Pancreas (tissue), 10 donors: ENCODE measurements at places on chromosomes 16 and 17.

- no peak for DNase-seq
Measured at GRCh38 chr17:42049834-42050392, 488 bp downstream of the C17orf113 start.

DNA sequence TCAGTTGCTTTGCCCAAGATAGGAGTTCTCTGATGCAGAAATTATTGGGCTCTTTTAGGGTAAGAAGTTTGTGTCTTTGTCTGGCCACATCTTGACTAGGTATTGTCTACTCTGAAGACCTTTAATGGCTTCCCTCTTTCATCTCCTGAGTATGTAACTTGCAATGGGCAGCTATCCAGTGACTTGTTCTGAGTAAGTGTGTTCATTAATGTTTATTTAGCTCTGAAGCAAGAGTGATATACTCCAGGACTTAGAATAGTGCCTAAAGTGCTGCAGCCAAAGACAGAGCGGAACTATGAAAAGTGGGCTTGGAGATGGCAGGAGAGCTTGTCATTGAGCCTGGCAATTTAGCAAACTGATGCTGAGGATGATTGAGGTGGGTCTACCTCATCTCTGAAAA, 8.8 kb upstream of the TANGO6 start:
- DNase-seq: no peak

GRCh38 chr16:52114379-52114778, 432.6 kb downstream of the TOX3 start:
- no peak for DNase-seq

DNA sequence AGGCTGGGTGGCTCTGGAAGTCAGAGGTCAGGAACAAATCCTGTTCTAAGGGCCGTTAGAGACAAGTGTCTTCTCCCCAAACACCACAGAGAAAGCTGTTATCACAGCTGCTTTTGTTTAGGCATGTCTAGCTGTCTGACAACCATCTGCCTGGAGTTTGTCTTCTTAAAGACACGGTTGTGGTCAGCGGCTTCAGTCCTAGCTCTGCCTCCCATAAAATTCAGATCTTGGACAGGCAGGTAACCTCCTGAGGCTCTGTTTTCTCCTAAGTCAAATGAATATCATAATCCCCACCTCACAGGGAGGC, 2.3 kb upstream of the ITGA3 start:
- no peak for DNase-seq

GRCh38 chr17:31660684-31661083, 198.4 kb downstream of the COPRS start:
- DNase-seq: no peak

GRCh38 chr17:2140683-2141082, 85.8 kb downstream of the HIC1 start:
- no peak for DNase-seq

GRCh38 chr17:28468781-28469180, 4.7 kb upstream of the SLC13A2 start:
- DNase-seq: no peak

DNA sequence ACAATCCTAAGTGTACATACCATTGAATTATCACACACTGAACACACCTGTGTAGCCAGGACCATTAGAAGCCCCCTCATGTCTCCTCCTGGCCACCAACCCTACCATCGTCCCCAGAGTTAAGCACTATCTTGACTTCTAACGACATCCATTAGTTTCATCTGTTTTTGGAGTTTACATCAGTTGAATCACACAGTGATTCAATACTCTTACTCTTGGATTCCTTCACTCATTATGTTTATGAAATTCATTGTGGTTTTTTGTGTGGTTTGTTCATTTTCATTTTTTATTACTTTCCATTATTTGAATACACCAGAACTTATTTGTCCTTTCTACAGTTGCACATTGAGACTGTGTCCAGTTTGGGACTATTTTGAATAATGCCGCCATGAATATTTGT, 13.6 kb downstream of the DRC7 start:
- DNase-seq: no peak

DNA sequence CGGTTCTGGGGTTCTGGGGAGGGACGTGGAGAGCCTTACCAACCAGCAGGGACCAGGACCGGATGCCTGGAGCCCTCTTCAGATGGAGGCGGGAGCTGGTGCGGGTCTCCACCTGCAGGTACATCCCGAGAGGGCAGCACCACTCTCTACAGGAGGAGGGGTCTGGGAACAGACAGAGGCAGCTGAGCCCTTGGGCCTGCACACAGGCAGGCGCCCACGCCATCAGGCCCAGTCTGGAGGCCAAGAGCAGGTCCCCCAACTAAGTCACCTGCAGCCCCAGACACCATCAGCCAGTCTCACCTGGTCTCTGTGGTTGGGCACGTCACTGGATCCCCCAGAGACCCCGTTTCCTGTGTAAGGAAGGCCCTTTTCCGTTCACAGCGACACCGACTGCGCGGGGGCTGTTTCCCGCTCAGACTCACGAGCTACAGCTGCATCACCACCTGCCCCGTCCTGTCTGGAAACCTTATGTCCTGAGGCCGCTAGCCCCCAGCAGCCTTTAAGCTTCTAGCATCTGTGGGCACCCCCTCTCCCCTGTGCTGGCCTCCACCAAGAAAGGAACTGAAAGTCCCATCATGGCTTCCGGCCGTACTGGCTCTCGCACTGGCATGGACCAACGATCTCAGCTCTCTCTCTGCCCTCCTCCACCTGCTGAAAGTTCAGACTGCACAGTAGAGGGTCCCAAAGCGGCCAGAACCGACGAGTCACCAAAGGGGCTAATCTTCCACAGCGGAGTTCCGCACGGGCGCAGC, 1.2 kb downstream of the CYBC1 start:
- DNase-seq: no peak

DNA sequence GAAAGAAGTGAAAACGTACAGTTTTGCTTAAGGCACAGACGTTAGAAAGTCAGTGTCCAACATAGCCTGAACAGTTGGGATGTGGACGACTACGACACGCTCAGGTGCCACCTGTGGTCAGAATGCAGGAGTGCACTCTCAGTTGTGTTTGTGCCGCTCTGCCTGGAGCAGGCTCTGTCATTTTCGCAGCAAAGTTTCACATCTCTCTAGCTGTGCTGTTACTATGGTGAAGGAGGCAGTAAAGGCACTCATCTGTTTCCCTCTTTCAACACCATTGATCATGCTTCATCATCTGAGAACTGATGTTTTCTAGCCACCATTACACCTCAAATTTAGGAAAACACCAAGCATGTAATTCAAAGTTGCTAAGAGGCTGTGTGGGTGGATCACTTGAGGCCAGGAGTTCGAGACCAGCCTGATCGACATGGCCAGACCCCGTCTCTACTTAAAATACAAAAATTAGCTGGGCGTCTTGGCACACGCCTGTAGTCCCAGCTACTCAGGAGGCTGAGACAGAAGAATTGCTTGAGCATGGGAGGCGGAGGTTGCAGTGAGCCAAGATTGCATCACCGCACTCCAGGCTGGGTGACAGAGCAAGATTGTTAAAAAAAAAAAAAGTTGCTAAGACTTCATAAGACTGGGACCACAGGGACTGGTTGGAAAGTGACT, 44.9 kb upstream of the DNAJA2 start:
- DNase-seq: peak; percentile 64

DNA sequence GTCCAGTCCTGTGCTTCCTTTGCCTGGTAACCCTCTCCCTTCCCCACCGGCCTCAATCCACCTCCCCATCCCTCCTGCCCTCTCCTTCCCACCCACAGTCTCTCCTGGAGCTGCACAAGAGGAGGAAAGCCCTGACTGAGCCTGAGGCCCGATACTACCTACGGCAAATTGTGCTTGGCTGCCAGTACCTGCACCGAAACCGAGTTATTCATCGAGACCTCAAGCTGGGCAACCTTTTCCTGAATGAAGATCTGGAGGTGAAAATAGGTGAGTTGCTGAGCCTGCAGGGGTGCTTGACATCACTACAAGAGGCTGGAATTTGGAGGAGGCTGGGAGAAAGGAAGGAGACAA, 1.3 kb downstream of the PLK1 start:
- DNase-seq: no peak

DNA sequence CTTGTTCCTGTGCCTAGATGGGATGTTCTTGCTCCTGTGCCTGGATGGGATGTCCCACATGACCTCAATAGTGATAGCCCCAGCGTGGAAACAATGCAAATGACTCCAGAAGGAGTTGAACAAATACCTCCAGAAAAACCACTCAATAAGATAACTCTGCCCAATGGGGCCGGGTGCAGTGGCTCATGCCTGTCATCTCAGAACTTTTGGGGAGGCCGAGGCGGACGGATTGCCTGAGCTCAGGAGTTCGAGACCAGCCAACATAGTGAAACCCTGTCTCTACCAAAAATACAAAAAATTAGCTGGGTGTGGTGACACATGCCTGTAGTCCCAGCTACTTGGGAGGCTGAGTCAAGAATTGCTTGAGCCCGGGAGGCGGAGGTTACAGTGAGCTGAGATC, 15.2 kb upstream of the LITAF start:
- no peak for DNase-seq

DNA sequence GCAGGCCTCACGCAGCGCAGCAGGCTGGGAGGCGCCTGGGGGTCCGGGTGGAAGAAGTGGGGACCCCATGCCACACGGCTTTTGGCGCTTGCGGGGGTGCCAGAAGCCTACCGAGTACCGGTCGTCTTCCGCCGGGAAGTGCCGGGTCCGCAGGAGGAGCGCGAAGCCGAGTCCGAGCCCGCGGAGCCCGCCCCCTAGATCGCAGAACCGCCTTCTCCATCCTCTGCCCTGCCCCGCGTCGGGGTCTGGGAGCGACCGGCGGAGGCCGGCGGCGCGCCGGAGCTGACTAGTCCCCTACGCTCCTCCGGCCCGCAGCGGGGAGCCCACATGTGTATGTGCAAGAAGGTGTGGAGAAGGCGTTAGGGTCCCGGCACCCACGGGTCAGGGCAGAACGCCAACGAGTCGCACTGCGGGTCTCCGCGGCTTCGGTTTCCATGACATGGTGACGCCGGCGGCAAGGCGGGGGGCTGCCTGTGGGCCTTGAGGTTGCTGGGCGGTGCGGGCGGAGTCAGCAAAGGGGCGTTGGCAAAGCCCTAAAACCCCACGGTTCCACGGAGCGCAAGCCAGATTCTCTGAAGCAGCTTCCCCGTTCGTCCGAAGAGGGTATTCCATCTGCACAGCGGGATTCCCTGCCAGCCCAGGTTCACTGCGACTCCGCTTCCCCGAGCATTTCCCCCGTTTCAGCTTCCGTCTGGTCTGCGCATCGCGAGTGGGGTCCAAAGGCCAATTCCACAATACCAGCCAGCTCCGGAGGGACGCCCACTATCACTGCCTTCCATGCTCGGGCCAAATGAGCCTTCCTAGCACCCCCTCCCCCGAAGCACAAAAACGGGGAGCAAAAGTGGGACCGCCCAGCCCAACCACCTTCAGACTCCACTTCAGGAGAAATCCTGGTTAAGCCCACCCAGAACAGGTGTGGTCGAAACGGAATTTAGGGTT, 2.3 kb upstream of the LHX1 start:
- no peak for DNase-seq

DNA sequence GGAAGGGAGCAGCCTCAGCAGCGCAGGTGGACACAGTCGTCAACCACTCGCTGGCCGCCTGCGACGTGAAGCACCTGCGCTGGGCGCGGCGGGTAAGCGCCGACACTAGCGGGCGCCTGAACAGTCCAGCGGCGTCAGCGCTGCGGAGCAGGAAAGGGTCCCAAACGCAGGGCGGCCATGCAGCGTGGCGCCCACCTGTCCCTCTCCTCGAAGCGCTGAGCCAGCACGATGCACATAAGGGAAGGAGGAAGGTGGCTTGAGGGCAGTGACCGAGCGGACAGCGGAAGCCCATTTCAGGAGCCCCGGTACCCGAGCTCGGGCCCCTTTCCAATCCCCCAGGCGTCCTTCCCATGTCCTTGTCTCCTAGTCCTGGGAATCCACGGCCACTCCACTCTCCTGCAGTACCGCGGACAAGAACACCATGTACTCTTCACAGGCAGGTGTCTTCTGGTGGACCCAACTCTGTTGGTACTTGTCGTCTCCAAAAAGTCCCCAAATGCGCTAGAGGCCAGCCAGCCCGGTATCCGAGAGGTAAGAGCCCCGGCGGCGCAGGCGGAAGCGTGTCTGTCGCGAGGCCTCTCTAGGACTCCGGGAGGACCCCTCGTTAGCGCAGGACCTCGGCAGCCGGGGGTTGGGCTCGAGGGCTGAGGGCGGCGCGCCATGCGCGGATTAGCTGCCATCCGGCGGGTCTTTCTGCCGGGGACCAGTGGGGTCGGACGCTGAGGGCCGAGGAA, 14.4 kb downstream of the ZNF232 start:
- DNase-seq: peak; percentile 56

DNA sequence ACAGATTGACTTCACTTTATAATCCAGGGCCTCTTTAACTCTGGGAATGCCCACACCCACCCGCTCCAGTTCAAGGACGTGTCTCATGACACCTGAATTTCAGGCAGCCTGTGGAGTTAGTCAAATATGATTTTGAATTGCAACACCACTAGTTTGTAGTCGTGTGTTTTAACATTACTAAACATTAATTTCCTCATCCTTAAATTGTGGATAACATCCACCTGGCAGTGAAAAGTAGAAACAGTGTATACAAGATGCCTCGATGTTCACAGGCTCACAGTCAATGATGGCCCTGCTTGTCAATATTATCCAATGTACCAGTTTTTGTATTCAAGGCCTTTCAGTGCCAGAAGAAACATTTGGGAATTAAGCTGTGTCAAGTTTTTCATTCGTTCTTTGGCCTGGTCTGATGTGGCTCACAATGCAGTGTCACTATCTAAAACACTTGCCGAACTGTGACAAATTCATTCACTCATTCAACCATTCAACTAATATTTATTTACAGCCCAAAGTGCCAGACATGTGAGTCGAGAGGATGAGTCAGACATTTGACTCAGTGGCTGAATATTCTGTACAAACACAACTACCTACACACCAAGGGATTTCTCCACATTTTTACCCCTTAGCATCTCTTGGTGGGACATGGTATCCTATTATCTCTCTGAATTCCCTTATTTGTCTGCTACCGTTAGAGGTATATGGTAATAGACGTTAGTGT, 1.4 kb downstream of the MEIOB start:
- DNase-seq: no peak

- DNase-seq: no peak
Measured at GRCh38 chr17:47265983-47266541, 12.4 kb downstream of the ITGB3 start.

- peak; percentile 84 for DNase-seq
Measured at GRCh38 chr17:7437369-7437863, 1.9 kb upstream of the FGF11 start.

DNA sequence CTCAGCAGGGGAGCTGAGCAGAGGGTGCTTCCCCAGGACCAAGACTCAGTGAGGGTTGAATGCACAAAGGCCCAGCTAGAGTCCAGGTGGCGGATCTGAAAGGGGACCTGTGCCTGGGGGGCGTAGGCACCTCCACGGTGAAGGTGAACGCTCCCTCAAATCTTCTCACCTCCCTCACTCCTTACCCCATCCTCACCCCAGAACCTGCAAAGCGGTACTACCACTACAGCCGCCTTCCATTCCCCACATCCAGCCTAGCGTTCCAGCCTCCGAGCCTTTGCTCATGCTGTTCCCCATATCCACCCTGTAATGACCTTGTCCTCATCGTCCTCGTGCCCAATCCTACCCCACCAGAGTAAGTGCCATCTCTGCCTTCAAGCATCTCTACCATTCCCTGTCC, 30.6 kb downstream of the TRPV3 start:
- DNase-seq: no peak
